CD4-positive, alpha-beta memory T cell (primary cell): ENCODE measurements at places on chromosomes 5 and 9. TPM values are rescaled to one million over a fixed set of nuclear protein-coding genes. Genes with fewer than 3 reads are reported as not detected.

- no peak for DNase-seq
- no peaks in the 10 kb centered on the region for H3K36me3 ChIP-seq
- H3K27ac ChIP-seq, result no peak overlapping the region
- no peaks in the 10 kb centered on the region for H3K4me1 ChIP-seq
- H3K27me3 ChIP-seq, result no peaks in the 10 kb centered on the region
These were observed 192.3 kb downstream of the DEPDC1B start for GRCh38 chr5:60507687-60508086.

- H3K4me3 ChIP-seq, result no peak overlapping the region
- no peaks in the 10 kb centered on the region for H3K27me3 ChIP-seq
- no peaks in the 10 kb centered on the region for H3K4me1 ChIP-seq
- DNase-seq, result no peak
- H3K36me3 ChIP-seq, result no peaks in the 10 kb centered on the region
- no peak overlapping the region for H3K27ac ChIP-seq
These were observed 148.0 kb upstream of the GRIA1 start for GRCh38 chr5:153342487-153342886.

The ZFP2 gene
- 2.4 TPM for total RNA-seq

GRCh38 chr9:138045541-138046490 lies 168.2 kb downstream of the CACNA1B start:
- H3K27me3 ChIP-seq, result no peaks in the 10 kb centered on the region
- no peaks in the 10 kb centered on the region for H3K36me3 ChIP-seq
- no peak overlapping the region for H3K27ac ChIP-seq
- no peak overlapping the region for H3K4me3 ChIP-seq
- H3K4me1 ChIP-seq, result no peaks in the 10 kb centered on the region

DNA sequence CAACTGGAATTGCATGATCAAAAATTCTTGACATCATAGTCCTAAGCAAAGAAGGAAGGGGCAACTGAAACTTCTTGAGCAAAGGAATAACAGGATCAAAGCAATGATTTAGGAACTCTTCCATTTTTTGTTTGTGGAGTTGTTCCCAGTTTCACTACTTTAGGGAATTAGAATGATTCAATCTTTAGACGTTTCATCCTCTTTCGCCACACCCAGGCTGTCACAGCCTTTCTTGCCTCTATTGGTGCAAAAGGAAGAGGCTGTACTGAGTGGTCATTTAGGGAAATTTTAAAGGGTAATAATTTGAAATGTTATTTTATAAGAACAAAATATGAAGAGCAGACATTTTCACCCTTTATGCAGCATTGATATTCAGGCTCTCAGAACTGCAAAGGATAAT lies 1026.0 kb upstream of the ARRDC3 start:
- no peak overlapping the region for H3K27ac ChIP-seq
- no peak overlapping the region for H3K4me3 ChIP-seq
- no peaks in the 10 kb centered on the region for H3K36me3 ChIP-seq
- no peaks in the 10 kb centered on the region for H3K27me3 ChIP-seq
- no peak for DNase-seq
- no peaks in the 10 kb centered on the region for H3K4me1 ChIP-seq

GRCh38 chr9:129557192-129558036 lies 63.5 kb downstream of the C9orf50 start:
- H3K36me3 ChIP-seq, result no peaks in the 10 kb centered on the region
- H3K27ac ChIP-seq, result no peak overlapping the region
- H3K27me3 ChIP-seq, result no peaks in the 10 kb centered on the region
- DNase-seq, result no peak

GRCh38 chr5:158466191-158466590 lies 607.2 kb upstream of the CLINT1 start:
- no peak overlapping the region for H3K27ac ChIP-seq
- no peak overlapping the region for H3K4me3 ChIP-seq
- no peak for DNase-seq

DNA sequence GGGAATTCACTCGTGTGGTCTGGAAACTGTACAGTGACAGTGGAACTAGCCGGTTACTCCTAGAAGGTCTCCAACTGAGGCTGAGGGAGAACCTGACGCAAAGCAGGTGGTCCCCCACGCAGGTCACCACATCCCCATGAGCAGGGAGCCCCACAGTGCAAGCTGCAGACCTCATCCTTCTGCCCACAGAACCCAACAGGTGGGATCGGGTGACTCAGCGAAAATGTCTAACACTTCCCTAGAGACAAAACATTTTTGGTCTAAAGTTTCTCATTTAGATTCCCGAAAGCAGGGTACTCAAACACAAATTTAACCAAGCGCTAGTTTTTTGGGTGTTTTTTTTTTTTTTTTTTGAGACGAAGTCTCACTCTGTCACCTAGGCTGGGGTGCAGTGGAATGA lies 62.4 kb upstream of the RETREG1 start:
- no peak for DNase-seq
- H3K27me3 ChIP-seq, result no peaks in the 10 kb centered on the region
- no peak overlapping the region for H3K27ac ChIP-seq
- no peaks in the 10 kb centered on the region for H3K4me1 ChIP-seq
- no peaks in the 10 kb centered on the region for H3K36me3 ChIP-seq
- no peak overlapping the region for H3K4me3 ChIP-seq

DNA sequence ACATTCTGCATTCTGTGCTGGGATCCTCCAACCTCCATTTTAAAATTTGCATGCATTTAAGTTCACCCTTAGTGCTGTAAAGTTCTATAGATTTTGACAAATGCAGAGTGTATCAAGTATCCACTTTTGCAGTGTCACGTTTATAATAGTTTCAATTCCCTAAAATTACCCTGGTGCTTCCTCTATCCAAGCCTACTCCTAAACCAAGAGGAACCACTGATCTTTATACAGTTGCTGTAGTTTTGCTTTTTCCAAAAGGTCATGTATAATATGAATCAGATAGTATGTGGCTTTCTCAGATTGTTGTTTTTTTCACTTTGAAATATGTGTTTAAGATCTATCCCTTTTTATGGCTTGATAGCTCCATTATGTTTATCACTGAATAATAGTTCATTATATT lies 468.4 kb upstream of the CDH6 start:
- no peak overlapping the region for H3K27ac ChIP-seq
- H3K27me3 ChIP-seq, result no peaks in the 10 kb centered on the region
- no peaks in the 10 kb centered on the region for H3K4me1 ChIP-seq
- DNase-seq, result no peak

DNA sequence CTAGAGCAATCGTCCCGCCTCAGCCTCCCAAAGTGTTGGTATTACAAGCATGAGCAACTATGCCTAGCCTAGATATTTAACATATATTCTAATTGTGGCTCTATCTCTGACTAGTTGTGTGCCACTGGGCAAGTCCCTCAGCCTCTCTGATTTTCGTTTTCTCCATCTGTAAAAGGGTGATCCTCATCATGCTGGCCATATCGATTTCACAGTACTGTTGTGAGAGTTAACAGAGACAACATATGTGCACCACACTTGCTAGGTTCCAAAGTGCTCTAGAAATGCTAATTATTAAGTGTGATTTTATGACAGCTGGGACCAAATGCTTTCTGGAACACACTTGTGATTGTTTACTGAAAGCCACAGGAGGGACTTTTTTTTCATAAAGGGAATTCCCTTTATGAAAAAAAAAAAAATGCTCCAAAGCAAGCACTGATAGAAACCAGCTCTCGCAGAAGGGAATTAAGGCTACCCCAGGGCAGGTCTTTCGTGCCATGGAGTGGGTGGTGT lies 78.5 kb upstream of the EPB41L4B start:
- H3K27ac ChIP-seq, result no peak overlapping the region
- no peaks in the 10 kb centered on the region for H3K27me3 ChIP-seq
- no peaks in the 10 kb centered on the region for H3K4me1 ChIP-seq
- H3K4me3 ChIP-seq, result no peak overlapping the region
- H3K36me3 ChIP-seq, result no peaks in the 10 kb centered on the region
- no peak for DNase-seq

DNA sequence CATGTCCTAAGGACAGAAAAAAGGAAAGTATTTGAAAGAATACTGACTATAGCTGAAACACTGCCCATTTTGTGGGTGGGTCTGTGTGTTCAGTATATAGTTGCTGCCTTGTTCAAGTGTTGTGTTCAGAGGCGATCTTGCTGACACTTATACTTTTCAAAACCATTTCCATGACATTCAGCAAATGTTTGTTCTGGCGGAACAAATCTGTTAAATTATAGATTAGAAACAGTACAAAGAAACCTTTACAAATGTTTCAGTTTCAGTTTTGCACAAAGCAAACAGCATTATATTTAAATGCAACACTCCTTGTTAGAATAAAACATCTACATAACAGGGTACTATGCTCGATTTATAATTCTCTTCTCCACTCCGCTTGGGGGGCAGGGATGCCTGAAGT lies 2276.3 kb downstream of the MAT2B start:
- DNase-seq, result no peak
- H3K27me3 ChIP-seq, result no peaks in the 10 kb centered on the region
- H3K4me3 ChIP-seq, result no peak overlapping the region
- H3K4me1 ChIP-seq, result no peaks in the 10 kb centered on the region

DNA sequence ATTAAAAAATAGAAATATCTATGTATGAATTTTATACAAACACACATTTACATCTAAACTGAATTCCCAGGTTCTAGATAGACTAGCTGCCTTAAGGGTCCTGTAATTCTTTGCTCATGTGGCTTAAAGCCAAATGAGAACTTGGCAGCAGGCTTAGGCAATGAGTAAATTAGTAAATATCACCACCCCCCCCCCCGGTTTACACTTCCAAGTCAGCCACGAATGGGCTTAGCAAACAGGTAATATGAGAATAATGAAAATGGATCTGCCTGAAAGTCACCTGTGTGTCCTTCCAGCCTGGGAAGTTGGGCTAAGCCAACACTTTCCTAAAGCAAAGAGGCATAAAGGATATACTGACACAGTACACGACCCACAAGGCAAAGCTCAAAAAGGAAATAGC lies 108.6 kb downstream of the KLHL3 start:
- no peaks in the 10 kb centered on the region for H3K27me3 ChIP-seq
- no peak overlapping the region for H3K27ac ChIP-seq
- no peak for DNase-seq
- H3K4me3 ChIP-seq, result no peak overlapping the region

- no peaks in the 10 kb centered on the region for H3K36me3 ChIP-seq
- H3K4me1 ChIP-seq, result peaks cover 41% of the 10 kb centered on the region
- H3K4me3 ChIP-seq, result no peak overlapping the region
- no peak for DNase-seq
- no peaks in the 10 kb centered on the region for H3K27me3 ChIP-seq
These were observed 81.7 kb upstream of the IL6ST start for GRCh38 chr5:56076486-56076885.

DNA sequence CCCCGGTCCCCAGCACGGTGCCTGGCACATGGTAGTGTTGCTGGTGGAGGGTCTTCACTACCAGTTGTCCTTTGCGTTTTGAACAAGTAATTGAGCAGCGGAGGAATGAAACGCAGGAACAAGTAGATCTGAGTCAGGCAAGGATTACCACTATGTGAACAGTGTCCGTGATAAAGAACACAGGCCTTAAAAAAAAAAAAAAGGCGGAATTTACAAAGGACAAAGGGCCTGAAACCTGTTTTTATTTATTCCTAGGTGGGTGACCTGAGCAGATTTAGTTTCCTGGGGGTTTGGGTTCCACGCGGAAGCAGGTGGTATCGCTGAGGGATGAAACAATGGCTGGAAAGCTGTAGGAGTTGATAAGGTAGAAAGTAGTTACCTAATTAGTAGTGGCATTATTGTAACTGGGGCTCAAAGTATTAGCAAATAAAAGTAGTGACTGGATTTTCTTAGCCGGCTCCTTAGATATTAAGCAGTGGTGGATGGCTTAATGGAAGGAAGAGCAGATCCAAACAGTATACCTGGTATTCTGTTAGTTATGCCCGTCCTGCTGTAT lies 1.1 kb downstream of the RUSC2 start:
- H3K27me3 ChIP-seq, result peaks cover 6% of the 10 kb centered on the region
- no peaks in the 10 kb centered on the region for H3K36me3 ChIP-seq
- peaks cover 19% of the 10 kb centered on the region for H3K4me1 ChIP-seq
- DNase-seq, result no peak
- no peak overlapping the region for H3K4me3 ChIP-seq

The SHISAL2B gene
- total RNA-seq, result not detected

The INSL6 gene
- not detected for total RNA-seq

DNA sequence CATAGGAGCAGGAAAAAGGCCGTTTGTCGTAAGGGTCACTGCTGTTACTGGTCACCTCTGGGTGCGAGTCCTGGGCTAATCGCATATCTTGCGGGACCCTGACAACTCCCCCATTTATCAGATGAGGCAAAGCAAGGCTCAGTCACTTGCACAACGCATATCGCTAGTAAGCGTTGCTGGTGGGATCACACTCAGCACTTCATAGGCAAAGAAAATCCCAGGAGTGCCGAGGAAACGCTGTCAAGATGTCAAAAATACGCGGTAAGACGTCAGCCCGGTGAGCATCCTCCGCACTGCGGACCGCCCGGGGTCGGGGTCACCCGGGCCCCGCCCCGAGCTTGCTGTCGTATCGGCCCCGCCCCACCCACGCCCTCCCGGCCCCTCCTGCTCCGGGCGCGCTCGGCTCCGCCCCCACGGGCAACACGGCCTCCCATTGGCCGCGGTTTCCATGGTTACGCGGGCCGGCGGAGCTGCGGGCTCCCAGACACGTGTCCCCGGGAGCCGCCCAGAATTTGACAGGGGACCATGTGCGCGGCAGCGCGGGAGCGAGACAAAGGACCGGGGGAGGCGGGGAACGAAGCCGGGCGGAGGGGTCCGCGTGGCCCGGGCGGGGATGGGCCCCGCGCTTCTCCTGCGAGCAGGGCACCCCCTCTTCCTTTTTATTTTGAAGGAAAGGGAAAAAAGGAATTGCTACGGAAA lies 80.2 kb upstream of the IER5L start:
- DNase-seq, result peak; percentile 90
- H3K4me1 ChIP-seq, result peaks cover 30% of the 10 kb centered on the region
- H3K36me3 ChIP-seq, result no peaks in the 10 kb centered on the region
- peak overlapping the region; percentile 47 for H3K4me3 ChIP-seq

DNA sequence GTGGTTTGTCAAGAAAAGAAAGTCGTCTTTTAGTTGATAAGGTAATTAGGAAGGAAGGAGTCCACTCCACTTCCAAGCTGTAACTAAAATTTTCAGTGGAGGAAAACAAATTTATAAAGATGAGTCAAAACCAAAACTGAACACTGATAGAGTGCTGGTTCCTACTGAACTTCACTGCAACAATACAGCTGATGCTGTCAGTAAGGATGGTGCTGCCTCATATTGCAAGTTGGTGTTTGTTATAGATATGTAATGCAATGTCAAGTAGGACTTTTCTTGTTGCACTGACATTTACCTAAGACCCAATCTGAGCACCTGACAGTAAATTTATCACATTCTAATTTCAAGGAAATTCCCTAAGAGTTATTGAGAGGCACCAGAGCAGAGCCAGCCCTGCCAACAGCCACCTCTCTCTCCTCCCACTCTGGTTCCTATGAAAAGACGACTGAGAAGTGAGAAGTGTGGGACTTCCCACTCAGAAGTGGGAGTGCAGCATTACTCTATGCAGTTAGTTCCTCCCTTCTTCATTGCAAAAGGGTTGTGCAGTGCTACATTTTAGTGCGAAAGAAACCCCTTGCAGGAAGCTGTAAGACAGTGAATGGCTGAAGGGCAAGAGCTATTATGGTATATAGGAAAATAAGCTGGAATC lies 350.8 kb downstream of the NFIB start:
- H3K27ac ChIP-seq, result no peak overlapping the region
- no peak for DNase-seq
- no peak overlapping the region for H3K4me3 ChIP-seq

- no peak for DNase-seq
- H3K4me1 ChIP-seq, result no peaks in the 10 kb centered on the region
- H3K4me3 ChIP-seq, result no peak overlapping the region
- H3K27me3 ChIP-seq, result no peaks in the 10 kb centered on the region
These were observed 23.4 kb upstream of the ARHGAP26 start for GRCh38 chr5:142746532-142747433.

The GADD45G gene
- 2.4 TPM for total RNA-seq
